ENCODE measurements at places on chromosomes 12 and 14.

DNA sequence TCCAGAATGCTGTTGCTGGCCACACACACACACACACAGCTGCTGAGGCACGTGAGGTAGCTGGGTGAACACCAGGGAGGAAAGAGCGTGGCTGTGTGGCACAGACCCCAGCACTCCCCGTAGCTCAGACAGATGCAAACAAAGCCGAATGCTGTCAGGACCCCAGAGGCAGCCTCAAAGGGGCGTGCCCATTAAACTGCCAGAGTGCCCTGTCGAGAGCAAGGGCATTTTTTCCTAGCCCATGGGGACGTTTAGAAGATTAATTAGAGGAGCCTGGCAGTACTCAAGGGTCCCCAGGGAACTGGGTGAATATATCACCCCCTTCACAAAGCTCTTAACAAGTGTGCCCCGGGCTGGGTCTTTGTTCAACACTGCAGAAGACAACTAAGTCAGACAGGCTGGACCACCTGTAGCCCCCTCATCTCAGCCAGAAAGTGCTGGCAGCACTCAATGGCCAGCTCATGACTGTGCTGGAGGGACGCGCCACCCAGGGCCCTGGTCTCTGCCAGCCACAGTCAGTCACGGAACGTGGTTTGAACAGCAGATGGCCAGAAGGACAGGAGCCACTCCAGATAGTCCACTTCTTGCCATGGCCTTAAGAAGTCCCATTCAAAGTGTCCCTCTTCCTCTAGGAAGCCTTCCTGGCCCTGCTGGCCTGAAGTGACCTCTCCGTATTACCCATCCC is 37.5 kb downstream of the TTC7B start:
- H3K4me1 ChIP-seq = no peaks in the 10 kb centered on the region
- no peak overlapping the region for H3K27ac ChIP-seq
- no peaks in the 10 kb centered on the region for H3K27me3 ChIP-seq
- no peak for DNase-seq
- no peaks in the 10 kb centered on the region for H3K36me3 ChIP-seq
- H3K4me3 ChIP-seq = no peak overlapping the region

GRCh38 chr12:94140556-94140955 is 7.8 kb upstream of the PLXNC1 start:
- no peak overlapping the region for H3K27ac ChIP-seq
- H3K36me3 ChIP-seq = no peaks in the 10 kb centered on the region
- H3K4me3 ChIP-seq = no peak overlapping the region
- no peak for DNase-seq
- H3K27me3 ChIP-seq = peaks cover 15% of the 10 kb centered on the region

- no peak for DNase-seq
- H3K27ac ChIP-seq = no peak overlapping the region
- no peaks in the 10 kb centered on the region for H3K27me3 ChIP-seq
- no peak overlapping the region for H3K4me3 ChIP-seq
Observed at GRCh38 chr12:100555722-100556121, 17.8 kb upstream of the GAS2L3 start.

DNA sequence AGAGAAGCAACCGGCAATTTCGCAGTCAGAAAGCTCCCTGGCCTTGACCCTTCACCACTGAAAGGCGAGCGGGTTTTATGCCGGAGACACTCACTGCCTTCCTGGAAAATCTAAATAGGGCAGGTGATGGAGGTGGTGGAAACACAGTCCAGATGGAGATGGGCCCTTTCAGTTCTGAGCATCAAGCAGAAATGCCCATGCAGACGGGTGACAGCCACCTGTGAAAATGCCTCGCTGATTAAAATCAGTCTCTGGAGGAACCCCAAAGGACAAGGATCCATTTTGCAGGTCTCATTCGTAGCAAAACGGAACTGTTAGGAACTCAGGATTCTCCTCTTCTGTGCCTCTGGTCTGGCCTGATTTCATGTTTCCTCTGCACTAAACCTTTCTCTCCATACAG is 74.2 kb downstream of the FZD10 start:
- no peak for DNase-seq
- H3K4me3 ChIP-seq = no peak overlapping the region
- no peaks in the 10 kb centered on the region for H3K4me1 ChIP-seq
- peaks cover 8% of the 10 kb centered on the region for H3K27me3 ChIP-seq
- no peaks in the 10 kb centered on the region for H3K36me3 ChIP-seq

- no peak overlapping the region for H3K4me3 ChIP-seq
- no peaks in the 10 kb centered on the region for H3K36me3 ChIP-seq
- H3K27ac ChIP-seq = no peak overlapping the region
- no peak for DNase-seq
- H3K4me1 ChIP-seq = no peaks in the 10 kb centered on the region
- peaks cover 34% of the 10 kb centered on the region for H3K27me3 ChIP-seq
Observed at GRCh38 chr12:2489275-2489674, 305.5 kb upstream of the FKBP4 start.

DNA sequence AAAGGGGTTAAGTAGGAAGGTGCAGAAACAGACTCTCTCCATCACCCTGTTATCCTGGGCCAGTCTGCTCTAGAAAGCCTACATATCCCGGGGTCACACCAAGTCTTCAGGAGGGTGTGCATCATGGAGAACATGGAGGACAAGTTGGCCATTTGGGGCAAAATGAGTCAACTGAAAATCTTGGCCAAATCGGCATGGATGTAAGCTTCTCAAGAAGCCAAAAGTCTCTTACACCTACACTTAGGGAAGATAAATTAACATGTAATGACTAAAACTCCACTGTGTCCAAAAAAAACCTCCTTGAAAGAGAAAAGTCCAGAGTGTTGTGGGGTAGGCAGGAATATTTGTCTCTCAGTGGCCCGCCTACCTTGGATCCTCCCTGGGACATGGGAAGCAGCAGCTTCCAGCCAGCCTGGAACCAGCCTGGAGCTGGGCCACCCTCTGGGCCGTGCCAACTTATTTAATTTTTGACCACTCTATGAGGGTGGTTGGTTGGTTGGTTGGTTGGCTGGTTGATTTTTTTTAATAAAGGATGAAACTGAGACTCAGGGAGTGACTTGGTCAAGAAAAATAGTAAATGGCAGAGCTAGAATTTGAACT is 17.9 kb upstream of the TC2N start:
- no peak for DNase-seq
- H3K27ac ChIP-seq = no peak overlapping the region
- H3K27me3 ChIP-seq = peaks cover 8% of the 10 kb centered on the region

Measured in neuronal stem cell (in vitro differentiated cells).